ENCODE measurements at places on chromosomes 12 and 14.

DNA sequence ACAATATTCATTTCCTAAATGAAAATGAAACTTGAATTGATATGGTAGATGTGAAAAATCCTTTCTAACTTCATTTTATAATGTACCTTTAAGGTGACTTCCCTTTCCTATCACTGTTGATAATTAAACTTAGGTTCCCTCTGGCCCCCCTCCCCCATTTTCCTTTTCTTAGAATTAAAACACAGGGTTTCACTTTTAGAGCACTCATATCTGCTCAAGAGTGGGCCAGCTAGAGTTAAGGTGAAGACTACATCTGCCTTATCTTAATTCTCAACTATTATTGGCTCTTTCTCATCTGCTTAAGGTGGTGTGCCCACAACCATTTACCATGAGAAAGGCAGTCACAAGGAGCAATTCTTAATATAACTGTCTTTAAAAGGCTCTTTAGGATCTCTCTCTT is 49.7 kb downstream of the LIN52 start:
- DNase-seq, result no peak

DNA sequence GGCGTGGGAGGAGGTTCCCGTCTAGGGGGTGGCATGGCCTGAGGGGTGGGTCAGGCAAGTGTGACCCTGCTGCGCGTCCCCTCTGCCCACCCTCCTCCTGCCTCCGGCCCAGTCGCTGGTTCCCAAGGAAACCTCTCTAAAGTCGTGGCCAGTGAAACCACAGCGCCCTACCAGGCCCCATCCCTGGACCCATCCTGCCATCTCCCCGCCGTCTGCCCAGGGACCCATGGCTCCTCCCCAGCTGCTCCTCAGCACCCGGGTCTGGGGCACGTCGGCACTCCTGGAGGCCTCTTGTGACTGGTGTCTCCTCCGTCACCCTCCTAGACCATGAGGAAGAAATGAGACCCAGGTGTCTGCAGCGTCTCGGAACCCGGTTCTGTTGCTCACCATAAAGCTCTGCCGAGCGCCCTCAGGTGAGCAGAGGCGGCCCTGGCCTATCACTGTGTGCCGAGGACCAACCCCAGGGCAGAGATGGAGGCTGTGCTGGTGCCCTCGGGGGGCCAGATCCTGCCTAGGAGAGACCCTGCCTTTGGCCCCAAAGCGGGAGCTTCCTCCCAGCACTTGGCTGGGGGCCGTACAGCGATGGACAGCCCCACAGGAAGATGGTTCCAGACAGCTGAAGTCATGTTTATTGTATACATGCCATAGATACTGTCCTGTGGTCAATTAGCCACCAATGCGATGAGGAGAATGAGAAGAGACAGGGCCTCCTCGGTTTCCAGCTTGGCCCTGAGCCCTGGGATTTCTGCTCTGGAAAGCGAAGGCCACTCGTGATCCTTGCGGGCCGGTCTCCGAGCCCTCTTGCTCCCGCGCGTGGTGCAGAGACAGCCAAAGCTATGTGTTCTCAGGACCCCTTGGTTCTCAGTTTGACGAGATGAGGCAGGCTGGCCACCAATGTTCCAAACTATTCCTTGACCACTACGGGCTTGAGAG is 222.5 kb upstream of the RTL1 start:
- no peak for DNase-seq

- no peak for DNase-seq
These were observed 61.7 kb upstream of the PTPRR start for GRCh38 chr12:70982286-70982685.

DNA sequence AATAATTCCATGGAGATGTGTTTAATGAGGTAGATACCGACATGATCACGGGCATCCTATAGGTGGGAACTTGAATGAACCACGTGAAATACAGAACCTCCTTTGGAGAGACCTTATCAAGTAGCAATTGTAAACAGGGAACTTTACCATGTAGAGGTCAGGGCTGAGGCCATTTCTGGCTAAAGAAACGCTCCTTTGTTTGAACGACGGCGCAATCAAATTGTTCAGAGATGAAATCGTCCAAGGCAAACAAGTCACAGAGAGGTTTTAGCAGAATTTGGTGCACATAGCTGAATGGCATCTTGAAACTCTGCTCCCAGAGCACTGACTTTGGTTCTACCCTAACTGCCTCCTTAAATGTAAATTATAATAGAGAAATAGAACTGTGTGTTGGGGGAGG is 9.8 kb downstream of the PRIMA1 start:
- DNase-seq, result no peak

DNA sequence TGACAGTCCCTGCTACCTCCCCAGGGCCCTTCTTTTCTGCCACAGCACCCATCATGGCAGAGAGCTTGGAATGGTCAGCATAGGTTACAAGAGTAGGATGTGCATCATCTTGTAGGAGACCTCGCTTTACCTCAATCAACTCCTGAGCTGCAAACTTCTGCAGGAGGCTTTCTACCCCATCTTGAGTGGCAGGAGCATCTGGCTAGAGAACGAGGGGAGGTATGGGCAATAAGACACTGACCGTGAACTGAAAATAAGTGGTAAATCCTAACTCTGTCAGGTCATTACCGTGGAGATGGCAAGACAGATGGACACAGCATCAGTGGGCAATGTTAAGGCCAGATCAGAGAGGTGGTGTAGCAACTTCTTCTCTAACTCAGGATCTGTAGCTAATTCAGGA is 7.8 kb downstream of the METTL3 start:
- no peak for DNase-seq

Measured in activated T-cell treated with anti-CD3 and anti-CD28 coated beads for 24 hours (primary cell).